NCI-H69 (cell line): ENCODE measurements at places on chromosomes 4 and X.

- no peak for DNase-seq
Measured at GRCh38 chr4:179552131-179552530, 2109.9 kb upstream of the AGA start.

- DNase-seq = no peak
Measured at GRCh38 chr4:137678796-137679195, 146.5 kb upstream of the PCDH18 start.

GRCh38 chr4:17945303-17945702 is 76.3 kb downstream of the LCORL start:
- DNase-seq = no peak

DNA sequence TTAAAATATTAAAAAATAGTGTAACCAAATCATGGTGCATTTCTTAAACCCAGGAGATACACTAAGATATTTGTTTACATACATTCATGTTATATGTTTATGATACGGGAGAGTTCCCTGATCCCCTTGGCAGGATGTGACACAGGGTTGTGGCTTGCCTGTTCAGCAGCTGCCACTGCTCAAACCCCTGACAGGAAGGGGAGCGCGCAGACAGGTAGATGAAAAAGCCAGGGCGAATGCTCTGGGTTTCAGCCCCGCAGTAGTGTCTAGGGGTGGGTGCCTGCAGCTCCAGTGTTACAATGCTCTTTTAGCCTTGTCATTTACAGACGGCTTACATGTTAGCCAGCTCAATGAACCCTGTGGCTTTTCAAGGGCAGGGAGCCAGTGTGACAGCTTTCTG is 1343.8 kb upstream of the IGFBP7 start:
- no peak for DNase-seq

GRCh38 chrX:122945328-122945727 is 238.8 kb upstream of the GRIA3 start:
- DNase-seq = peak; percentile 59
